SIG-M5 (cell line): ENCODE measurements at places on chromosomes 6 and 20.

DNA sequence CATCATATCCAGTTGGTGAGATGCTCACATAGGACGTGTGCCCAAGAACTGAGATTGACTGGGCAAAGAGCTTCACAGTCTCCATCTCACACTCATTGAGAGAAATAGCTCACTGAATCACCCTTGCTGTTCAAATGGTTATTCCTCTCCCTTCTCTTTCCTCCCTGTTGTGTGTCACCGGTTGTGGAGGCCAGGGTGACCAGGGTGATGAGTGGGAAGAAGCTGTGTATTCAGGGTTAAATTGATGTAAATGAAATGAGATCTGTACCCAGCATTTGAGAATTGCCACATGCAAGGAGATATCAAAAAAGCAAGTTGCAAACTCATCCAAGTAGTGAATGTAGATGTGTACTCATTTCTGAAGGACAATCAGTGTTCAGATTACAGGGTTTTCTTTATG, 36.6 kb upstream of the VAPB start:
- DNase-seq, result no peak

GRCh38 chr20:20362774-20363433, 5.0 kb upstream of the INSM1 start:
- no peak for DNase-seq

GRCh38 chr6:84013931-84014330, 19.6 kb upstream of the MRAP2 start:
- no peak for DNase-seq

- no peak for DNase-seq
Observed at GRCh38 chr6:139515511-139515910, 141.1 kb upstream of the CITED2 start.

DNA sequence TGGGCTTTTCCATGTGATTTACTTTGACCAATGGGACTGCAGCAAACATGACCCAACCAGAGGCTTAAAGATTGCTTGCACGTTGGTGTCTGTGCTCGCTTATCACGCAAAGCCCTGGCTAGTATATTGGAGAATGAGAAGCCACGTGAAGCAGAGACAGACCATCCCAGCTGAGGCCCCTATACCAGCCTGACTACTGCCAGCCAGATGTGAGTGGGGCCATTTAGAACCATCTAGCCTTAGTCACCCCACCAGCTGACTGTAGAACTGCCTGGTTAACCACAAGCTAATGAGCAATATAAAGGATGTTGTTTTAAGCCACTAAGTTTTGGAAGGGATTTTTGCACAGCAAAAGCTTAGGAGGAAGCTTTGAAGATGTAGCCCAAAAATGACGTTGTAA, 74.5 kb downstream of the MACROD2 start:
- DNase-seq, result no peak

DNA sequence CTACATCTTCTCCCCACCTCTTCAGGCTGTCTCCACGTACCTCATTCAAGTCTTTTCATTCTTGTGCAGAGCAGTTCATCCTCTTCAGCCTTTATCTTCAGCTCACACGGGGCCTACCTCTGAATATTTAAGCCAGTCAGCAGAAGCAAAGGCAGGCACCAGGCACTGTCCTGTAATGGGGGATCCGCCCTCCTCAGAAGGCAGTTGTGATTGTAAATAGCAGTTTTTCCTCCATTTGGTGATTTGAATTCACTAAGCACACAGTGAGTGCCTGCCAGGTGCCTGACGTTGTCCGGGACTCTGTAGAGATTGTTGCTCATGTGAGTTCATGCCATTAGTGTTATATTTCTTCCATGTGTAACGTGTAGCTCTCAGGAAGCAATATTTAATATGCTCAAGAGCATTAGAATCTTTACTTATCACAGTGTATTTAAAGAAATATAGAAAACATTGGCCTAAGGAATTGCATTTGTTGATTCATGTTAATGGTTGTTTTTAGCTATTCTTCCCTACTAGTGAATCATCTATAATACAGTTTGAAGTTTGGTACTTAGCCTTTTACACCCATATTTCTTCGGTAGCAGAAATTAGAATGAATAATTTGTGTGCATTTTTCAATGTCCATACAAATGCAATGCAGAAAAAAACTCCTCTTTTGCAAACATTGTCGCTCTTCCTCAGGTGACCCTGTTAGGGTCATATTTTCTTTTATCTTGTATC, 17.9 kb downstream of the BPHL start:
- no peak for DNase-seq

DNA sequence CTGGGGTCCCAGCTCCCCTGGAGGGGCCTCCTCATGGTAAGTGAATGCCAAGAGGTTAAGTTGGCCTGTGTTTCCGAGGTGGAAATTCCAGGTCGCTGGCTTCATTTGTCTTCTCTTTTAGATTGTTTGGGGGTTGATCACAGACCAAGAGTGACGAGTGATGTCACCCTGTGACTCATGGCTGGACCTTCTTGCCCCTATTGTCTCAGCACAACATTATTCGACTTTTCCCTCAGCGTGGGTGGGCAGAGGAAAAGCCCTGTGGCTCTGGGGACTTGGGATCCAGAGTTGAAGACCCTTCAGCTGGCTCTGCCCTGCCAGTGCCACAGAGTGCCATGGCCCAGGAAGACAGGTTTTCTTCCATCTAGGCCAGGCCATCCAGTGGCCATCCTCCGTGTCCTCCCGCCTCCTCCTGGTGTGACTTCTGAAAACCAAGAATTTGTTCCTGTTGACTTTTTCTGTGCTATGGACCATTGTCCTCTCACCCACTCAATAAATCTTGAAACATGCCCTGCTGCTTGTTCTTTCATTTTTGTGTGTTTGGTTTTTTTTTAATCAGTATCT, 15.4 kb upstream of the SNHG17 start:
- no peak for DNase-seq

DNA sequence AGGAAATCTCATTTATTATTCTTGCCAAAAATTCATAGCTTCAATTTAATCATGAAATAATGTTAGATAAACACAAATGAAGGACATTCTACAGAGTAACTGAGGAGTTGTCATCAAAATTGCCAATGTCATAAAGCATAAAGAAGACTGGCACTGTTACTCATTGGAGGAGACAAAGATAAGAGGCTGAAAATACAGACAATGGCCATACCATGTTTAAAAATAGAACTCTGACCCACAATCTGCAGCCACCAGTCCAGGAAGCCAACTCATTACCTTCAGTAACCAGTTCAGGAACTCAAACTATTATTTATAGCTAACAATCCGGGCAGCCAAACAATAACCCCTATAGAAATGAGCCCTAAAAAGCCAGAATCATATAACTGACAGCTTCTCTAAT, 795.6 kb downstream of the TENT5A start:
- no peak for DNase-seq

DNA sequence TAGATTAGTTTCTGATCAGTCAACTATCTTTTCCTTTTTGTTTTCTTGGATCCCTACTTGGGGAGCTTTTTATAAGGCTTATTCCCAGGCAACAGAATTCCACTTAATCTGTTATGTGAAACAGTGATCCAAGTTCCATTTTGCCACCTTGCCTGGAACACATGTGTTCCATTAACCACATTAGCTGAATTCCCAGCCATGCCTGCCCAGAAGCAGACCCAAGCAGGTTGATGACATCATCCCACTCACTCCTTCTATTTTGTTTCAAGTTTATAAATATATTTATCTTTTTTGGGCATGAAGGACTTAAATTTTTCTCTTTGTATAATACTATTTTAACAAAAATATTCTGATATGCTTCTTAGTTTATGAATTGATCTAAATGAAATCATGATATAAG, 587.4 kb downstream of the GRIK2 start:
- DNase-seq, result no peak

DNA sequence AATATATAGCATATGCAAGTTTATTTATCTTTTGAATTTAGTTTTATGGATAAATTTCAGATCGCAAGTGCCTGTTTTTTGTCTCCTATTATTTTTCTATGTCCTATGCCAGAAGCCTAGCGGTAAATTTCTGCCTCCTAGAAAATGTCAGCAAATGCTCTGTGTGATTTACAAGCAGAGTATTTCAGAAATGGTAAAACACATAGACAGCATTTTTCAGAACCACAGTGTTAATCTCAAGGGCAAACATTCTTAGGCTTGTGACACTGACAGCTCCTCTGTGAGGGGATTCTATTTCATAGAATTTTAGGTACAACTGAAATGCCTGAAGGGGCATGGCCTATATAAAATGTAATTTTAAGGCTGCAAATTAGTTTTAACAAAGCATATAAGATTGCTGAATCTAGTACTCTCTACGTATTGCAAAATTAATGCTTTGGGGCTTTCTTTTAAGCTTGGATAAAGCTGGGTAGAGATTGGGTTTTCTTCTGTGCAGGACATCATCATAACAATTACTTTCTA, 89.9 kb upstream of the PTCHD4 start:
- no peak for DNase-seq

DNA sequence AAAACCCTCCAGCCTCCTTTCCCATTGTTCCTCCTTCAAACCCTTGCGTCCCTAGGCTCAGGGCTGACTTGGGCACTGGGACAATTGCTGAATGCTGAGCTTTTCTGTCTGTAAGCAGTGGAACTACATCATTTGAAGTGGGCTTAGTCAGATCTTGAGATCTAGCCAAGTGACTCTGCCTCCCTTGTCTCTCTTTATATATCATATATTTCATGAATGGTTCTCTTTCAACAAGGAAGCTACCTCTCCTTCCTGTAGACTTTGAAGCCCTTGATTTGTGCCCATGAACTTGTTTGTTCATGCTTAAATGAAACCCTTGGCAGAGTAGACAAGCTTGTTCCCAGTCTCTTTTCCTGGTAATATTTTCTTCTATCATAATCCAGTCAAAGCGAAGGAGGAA, 60.0 kb upstream of the KIF13A start:
- no peak for DNase-seq

GRCh38 chr6:146901940-146902816, 302.0 kb upstream of the STXBP5 start:
- DNase-seq, result no peak

GRCh38 chr6:47134476-47135189, 92.5 kb upstream of the ADGRF1 start:
- DNase-seq, result peak; percentile 7

DNA sequence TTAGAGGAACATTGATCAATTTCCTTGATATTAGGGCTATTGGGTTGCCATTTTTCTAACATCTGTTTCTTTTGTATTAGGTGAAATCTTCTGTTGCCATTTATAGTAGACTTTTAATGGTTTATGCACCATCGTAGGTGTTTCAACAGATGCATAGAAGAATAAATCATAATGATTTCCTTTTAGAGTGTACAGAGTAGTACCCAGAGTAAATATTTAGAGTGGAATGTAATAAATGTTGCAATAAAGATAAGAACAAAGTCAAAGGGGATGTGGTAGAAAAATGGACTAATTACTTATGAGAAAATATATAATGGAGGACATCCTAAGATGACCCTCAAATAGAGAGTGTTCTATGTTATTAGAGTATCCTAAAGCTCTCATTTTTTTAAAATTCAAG, 643.0 kb upstream of the CITED2 start:
- no peak for DNase-seq

DNA sequence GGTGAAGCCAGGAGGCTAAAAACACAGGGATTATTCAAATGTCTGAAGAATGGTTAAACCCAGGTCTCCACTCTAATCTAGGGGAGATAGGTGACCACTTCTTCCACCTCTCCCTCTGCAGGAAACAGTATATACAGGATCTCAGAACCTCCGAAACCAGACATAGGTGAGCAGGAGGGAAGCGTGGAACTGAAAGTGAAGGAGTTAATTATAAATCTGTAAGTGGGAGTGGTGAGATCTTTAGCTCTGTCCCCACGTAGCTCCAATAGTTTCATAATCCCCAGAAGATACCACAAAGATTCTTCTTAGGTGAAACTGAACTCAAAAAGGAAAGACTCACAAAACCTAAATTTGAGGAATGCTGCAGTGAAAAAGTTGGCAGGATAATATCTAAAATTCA, 76.8 kb downstream of the THEMIS start:
- DNase-seq, result no peak

DNA sequence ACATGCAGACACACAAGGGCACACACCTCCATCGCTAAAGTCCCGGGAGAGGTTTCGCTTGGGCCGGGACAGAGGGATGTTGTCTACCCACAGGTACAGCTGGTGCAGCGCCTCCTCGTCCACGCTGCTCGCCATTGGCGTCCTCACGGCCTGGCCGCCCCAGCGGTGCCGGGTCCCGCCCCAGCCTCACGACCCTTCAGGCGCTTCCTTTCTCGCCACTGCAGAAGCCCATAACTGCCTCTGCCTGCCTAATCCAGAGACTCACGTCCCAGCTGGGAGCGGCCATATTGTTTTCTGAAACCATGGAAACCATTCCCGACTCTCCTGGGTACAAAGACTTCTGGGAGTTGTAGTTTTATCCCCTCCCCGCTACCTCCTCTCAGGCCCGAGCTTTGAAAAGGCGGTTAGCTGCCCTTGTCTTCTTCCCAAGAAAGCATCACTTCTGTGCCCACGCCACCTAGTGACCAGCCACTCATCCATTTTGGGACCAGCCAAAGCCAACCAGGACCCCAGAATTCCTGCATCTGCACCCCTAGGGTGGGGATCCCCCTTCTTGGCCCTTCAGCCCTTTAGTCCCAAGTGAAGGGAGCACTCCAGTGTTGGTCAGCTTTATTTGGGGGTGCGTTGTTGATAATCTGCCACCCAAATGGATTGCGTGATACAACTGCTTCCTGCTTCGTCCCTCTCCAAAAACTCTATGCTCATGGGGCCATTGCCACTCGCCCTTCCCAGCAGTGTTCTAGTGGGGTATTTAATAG, at the start of gene SPEF1:
SPEF1 (minus strand) TSS at position 296 of the 758 bp plus-strand sequence; CDS start at position 135, 161 bp downstream.
- peak; percentile 82 for DNase-seq

GRCh38 chr20:20073801-20074371, 21.6 kb downstream of the CFAP61 start:
- no peak for DNase-seq

- no peak for DNase-seq
Observed at GRCh38 chr6:156185113-156185512, 592.1 kb upstream of the ARID1B start.

DNA sequence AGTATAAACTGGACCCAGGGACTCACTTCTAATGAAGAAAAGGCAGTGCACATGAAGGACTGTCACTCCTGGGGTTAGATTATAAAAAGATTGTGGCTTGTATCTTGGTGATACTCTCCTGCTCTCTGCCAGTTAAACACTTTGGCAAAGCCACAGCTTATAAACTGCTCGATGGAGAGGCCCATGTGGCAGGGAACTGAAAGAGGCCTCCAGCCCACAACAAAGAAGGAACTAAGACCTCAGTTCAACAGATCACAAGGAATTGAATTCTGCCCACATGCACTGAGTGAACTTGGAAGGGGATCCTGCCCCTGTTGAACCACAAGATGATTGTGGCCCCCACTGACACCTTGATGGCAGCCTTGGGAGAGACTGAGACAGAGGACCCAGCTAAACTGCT, 363.8 kb downstream of the CBLN4 start:
- DNase-seq, result no peak

DNA sequence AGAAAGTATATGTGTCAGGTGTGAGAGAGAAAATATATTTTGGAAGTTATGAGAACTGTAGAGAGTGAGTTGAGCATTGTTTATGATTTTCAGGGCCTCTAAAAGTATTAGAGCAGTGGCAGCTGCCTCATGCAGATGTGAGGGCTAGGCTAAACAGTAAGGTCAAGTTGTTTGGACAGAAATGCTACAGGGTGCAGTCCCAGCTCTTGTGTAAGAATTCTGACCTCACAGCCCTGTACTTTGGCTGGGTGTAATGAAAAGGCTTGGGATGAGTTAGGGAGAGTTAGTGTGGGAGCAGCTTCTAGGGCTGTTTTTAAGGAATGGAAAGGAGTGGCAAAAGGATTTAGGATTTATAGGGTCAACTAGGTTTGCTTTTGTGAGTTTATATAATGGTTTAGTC, 764.8 kb upstream of the ADGRB3 start:
- DNase-seq, result no peak

- DNase-seq, result no peak
Observed at GRCh38 chr6:35485402-35485877, 11.4 kb downstream of the TEAD3 start.

- no peak for DNase-seq
Observed at GRCh38 chr6:166933396-166933795, 23.0 kb downstream of the RNASET2 start.
